NCI-H1092 (cell line): ENCODE measurements at places on chromosomes 6 and 20.

GRCh38 chr6:93177438-93177837 is 241.9 kb downstream of the EPHA7 start:
- DNase-seq: no peak

DNA sequence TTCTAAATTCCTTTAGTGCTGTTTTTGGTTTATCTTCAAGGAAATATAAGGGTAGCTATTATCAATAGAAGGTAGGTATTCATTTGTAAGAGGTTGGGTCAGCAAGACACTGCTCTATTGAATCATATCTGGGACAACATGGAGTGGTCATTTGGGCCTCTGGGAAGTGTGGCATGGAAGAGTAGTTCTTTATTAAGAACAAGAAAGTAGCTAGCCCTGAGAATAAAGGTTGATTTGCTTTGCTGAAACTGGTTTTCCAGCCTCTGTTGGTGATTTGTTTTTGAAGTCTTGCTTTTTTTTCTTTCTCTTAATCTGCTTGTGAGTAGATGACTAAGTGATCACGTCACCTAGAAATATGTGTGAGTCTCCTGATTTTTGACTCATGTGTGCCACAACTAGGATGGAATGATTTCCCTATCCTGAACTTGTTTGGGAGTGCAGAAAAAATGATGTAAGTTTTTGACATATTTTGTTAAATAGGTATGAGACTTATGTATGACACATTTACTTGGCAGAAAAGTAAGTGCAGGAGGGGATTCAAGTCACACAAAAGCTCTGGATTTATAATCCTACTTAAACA is 381.8 kb downstream of the CENPW start:
- DNase-seq: no peak

GRCh38 chr20:43189554-43190331 is at the start of gene PTPRT:
TSS of gene PTPRT (minus strand) at chr20:43189906. CDS start at chr20:43189733, 173 bp downstream.
- DNase-seq: no peak

GRCh38 chr6:164579035-164579434 is 730.4 kb downstream of the C6orf118 start:
- DNase-seq: no peak

DNA sequence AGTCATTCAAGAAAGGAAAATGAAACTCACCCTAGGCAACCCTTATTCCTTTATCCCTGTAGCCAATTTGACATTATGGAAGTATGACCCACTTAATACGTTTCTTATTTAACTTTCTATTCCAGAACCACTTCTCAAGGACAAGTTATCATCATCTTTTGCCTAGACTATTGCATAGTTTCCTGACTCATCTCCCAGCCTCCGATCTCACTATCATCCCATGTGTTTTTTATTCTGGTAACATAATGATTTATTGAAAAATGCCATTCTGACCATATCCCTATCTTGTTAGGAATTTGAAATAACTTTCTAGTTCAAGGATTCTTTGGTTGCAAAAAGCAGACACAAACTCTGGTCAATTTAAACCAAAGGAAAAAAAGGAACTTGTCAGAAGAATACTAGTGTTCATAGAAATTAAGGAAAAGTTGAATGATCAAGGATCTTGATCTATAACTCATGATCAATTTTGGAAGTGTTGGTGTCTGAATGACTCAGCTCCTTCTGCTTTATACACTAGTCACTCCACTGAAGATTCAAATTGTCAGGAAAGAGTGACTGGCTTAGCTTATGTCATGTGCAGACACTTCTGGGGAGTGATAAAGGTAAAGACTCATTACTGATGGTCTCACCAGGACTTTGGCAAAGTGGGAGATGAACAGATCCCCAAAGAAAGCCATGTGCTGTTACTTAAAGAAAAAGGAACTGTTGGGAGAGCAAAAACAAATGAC is 8.5 kb upstream of the TINAG start:
- no peak for DNase-seq

- no peak for DNase-seq
These were observed 28.5 kb upstream of the SCUBE3 start for GRCh38 chr6:35185302-35185681.

DNA sequence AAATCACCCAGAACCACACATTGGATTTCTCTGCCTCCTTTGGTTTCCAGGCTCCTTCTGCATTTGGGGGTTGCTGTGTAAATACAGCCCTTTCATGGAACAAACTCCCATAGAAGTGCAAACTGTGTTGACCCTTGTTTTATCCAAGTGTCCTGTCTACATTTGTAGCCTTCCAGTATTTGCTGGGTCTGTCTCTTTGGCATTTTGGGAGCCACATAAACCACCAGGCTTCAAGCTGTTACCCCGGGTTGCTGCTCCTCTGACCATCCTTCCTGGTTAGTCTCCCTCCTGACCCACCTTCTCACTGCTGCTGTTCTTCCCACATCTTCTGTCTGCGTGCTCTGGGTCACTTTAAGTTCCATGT is 7.6 kb upstream of the MTHFD1L start:
- DNase-seq: no peak

GRCh38 chr6:13267142-13267651 is 61.1 kb downstream of the TBC1D7 start:
- DNase-seq: no peak

DNA sequence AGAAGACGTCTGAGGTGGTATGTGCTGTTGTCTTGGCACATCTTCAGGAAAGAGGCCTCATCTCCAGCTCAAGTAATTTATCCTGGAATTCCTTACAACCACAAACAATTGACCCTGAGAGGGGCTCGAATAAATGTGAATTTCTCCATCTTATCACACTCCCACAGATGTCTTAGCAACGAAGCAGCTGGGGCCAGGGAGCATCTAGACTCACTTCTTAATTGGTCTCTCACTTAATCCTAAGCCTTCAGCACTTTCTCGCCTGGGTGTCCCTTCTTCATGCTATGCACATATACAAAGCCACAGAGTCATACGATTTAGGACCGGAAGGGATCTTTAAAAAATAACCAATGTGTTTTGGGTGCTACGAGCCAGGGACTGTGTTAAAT is 27.1 kb downstream of the PCK1 start:
- no peak for DNase-seq

GRCh38 chr6:38955861-38956260 is 92.7 kb upstream of the GLP1R start:
- DNase-seq: no peak

DNA sequence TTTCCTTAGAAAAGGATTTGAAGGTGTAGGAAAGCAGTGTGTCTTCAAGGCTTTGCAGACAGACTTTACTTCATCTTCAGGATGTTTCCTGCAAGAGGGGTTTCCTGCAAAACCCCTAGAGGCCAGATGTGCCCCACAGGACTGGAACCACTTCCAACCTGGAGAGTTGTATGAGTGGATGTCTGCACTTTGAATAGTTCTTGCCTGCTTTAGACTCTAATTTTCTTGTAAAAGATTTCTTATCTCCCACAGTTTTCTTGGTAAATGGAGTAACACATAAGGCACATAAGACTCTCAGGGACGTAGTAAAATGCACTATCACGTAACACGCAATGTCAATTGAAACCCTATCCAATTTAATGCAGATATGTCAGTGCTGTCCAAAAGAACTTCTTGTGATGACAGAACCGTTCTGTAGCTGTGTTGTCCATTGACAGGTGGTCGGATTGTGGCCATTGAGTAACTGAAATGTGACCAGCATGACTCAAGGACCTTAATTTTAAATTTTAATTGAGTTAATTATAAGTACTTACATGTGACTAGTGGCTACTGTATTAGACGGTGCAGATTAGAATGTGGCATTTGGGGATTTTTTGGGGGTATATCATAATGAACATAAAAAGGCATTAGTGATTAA is 118.7 kb downstream of the JARID2 start:
- DNase-seq: no peak

GRCh38 chr6:107435798-107436197 is 23.6 kb downstream of the PDSS2 start:
- DNase-seq: no peak
